Umbilical cord (tissue), 2 donors: ENCODE measurements at places on chromosomes 1 and 21. TPM values are rescaled to one million over a fixed set of nuclear protein-coding genes. Genes with fewer than 3 reads are reported as not detected.

Gene SPRR5
- total RNA-seq: not detected

Gene TMCO4
- total RNA-seq: 4.1 TPM

Gene DNAJC6
- 4.1 TPM for total RNA-seq

Gene MEX3A
- total RNA-seq: 4.6 TPM

Gene PLXNA2
- 12.0 TPM for total RNA-seq

Gene SPATA46
- total RNA-seq: not detected

Gene LENEP
- not detected for total RNA-seq

Gene SLC37A1
- 4.8 TPM for total RNA-seq
